ENCODE measurements at places on chromosomes 5 and 9. TPM values are rescaled to one million over a fixed set of nuclear protein-coding genes. Genes with fewer than 3 reads are reported as not detected.

Gene PCDHB9
- 15.2 TPM for total RNA-seq

Gene IL17B
- not detected for total RNA-seq

Gene RRAGA
- 95.8 TPM for total RNA-seq

Gene MYMK
- total RNA-seq, result not detected

Gene GABBR2
- 0.46 TPM for total RNA-seq

Gene SPATA31A3
- not detected for total RNA-seq

Gene PIP5KL1
- total RNA-seq, result 2.4 TPM

Gene ISL1
- 0.67 TPM for total RNA-seq

Gene RAD17
- 23.3 TPM for total RNA-seq

Gene IL3
- total RNA-seq, result not detected

DNA sequence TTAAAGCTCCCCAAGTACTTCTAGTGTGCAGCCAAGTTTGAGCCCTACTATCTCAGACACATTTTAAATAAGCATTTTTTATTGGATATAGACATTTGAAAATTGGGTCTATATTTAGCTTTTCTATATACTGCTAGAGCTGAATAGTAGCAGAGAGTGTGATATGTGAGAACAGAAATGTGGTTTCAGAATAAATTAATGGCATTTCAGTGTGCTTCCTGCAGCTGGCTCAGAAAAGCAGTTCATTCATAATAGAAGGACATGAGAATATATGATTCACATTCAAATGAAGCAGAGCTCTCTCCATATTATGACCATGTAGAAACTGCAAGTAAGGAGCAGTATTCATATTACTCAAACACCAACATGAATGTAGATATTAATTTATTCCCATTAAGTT, 464.0 kb downstream of the PTPRD start:
- H3K4me3 ChIP-seq, result no peak overlapping the region
- H3K27ac ChIP-seq, result no peak overlapping the region
- no peaks in the 10 kb centered on the region for H3K36me3 ChIP-seq
- no peaks in the 10 kb centered on the region for H3K4me1 ChIP-seq
- DNase-seq, result no peak

- peaks cover 21% of the 10 kb centered on the region for H3K4me1 ChIP-seq
- no peak for DNase-seq
- H3K4me3 ChIP-seq, result no peak overlapping the region
- peaks cover 4% of the 10 kb centered on the region for H3K27me3 ChIP-seq
Observed at GRCh38 chr5:142911775-142912174, 141.6 kb downstream of the ARHGAP26 start.

- H3K27ac ChIP-seq, result no peak overlapping the region
- H3K36me3 ChIP-seq, result no peaks in the 10 kb centered on the region
- peaks cover 5% of the 10 kb centered on the region for H3K4me1 ChIP-seq
- DNase-seq, result no peak
- no peak overlapping the region for H3K4me3 ChIP-seq
Observed at GRCh38 chr5:31346896-31347551, 153.5 kb downstream of the CDH6 start.

GRCh38 chr9:94002316-94003140, 47.4 kb upstream of the BARX1 start:
- H3K36me3 ChIP-seq, result no peaks in the 10 kb centered on the region
- no peak overlapping the region for H3K27ac ChIP-seq
- peaks cover 4% of the 10 kb centered on the region for H3K4me1 ChIP-seq
- no peak overlapping the region for H3K4me3 ChIP-seq
- peak; percentile 57 for DNase-seq

DNA sequence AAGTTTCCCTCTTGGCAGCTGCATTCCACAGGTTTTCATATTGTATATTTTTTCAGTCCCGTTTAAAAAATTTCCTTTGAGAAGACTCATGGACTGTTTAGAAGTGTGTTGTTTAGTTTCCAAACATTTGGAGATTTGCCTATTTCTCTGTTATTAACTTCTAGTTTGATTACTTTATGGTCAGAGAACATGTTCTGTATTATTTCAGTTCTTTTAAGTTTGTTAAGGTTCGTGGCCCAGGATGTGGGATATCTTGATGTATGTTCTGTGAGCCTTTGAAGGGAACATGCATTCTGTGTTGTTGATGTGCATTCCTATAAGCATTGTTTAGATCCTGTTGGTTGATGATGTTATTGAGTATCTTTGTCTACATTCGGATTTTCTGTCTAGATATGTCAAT, 153.6 kb downstream of the CACNA1B start:
- no peaks in the 10 kb centered on the region for H3K4me1 ChIP-seq
- H3K27ac ChIP-seq, result no peak overlapping the region
- peaks cover 11% of the 10 kb centered on the region for H3K36me3 ChIP-seq
- H3K27me3 ChIP-seq, result no peaks in the 10 kb centered on the region

GRCh38 chr5:40682154-40683017, 2.7 kb downstream of the PTGER4 start:
- H3K27me3 ChIP-seq, result peaks cover 20% of the 10 kb centered on the region
- H3K27ac ChIP-seq, result no peak overlapping the region
- H3K36me3 ChIP-seq, result no peaks in the 10 kb centered on the region
- peaks cover 22% of the 10 kb centered on the region for H3K4me1 ChIP-seq
- DNase-seq, result no peak
- H3K4me3 ChIP-seq, result peak overlapping the region; percentile 85

DNA sequence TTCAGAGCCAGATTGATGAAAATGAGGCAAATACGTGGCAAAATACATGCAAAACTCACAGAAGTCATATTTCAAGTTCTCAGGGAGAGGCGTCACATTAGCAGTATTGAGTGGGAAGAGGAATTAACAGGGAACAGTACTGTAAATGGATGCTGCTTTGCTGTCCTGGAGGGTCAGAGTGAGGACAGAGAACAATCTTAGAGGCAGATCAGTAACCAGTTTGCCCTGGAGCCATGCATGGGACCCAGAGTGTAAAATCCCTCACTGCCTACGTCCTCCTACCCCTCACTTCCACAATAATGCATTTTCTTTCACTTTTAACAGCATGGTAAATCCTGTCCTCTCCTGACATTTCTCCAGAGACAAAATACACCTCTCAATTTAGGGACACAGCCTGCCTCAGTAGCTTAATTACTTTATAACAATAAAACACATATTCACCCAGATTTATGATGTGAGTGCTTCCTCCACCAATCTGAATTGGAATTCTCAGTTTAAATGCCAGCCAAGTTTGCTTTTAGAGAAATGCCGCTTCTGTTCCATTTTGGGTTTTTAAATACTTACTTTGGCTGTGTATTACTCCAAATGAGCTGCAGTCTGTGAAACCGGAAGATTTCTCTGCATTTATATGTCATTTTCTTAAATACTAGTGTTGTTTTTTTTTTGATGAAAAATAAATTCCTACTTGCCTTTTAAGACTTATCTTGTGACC, 70.0 kb downstream of the LMNB1 start:
- no peak overlapping the region for H3K4me3 ChIP-seq
- no peak overlapping the region for H3K27ac ChIP-seq
- no peaks in the 10 kb centered on the region for H3K36me3 ChIP-seq
- peaks cover 46% of the 10 kb centered on the region for H3K4me1 ChIP-seq

DNA sequence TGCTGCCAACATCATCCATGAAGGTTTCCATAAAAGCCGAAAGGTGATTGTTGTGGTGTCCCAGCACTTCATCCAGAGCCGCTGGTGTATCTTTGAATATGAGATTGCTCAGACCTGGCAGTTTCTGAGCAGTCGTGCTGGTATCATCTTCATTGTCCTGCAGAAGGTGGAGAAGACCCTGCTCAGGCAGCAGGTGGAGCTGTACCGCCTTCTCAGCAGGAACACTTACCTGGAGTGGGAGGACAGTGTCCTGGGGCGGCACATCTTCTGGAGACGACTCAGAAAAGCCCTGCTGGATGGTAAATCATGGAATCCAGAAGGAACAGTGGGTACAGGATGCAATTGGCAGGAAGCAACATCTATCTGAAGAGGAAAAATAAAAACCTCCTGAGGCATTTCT, 10.1 kb downstream of the TLR4 start:
- no peaks in the 10 kb centered on the region for H3K27me3 ChIP-seq
- H3K4me1 ChIP-seq, result peaks cover 9% of the 10 kb centered on the region
- no peak for DNase-seq
- H3K27ac ChIP-seq, result no peak overlapping the region
